Thymus (tissue), 14 donors: ENCODE measurements at places on chromosomes 6 and 20.

GRCh38 chr20:59603781-59604541 lies at the start of gene PHACTR3:
Gene PHACTR3 (plus strand): TSS chr20:59604540. CDS start chr20:59605015, 475 bp downstream.
- H3K27me3 ChIP-seq = peaks cover 48% of the 10 kb centered on the region
- no peak within 1 kb of the TSS for H3K4me3 ChIP-seq
- no peak for DNase-seq
- H3K4me1 ChIP-seq = no peaks in the 10 kb centered on the region

DNA sequence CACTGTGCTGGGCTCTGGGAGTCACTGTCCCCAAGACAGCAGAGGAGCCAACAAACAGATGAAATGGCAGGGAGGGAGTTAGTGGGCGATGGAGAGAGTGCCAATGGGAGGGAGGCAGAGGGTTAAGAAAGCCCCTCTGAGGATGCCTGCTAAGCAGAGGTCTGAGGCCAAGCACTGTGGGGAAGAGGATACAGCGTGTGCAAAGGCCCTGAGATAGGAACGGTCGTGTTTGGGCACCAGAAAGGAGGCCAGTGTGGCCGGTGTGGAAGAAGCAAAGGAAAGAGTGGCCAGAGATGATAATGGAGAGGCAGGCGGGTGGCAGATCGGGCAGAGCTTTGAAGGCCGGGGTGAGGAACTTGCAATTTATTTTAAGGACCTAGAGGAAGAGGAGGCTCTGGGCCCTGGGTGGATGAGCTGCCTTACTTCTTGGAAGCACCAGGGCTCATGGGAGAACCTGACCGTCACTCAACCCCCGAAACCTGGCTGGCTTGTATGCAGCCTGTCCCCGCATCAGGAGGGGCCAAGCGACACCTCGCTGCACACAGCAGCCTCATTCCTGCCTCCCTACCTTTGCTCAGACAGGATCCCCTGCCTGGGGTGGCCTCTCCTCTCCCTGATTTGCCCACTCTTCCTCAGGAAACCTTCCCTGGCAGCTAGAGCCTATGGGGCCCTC lies 73.0 kb downstream of the KCNB1 start:
- no peaks in the 10 kb centered on the region for H3K4me1 ChIP-seq
- no peak overlapping the region for H3K4me3 ChIP-seq
- no peak overlapping the region for H3K27ac ChIP-seq
- no peak for DNase-seq

- no peak within 1 kb of the TSS for H3K27ac ChIP-seq
- DNase-seq = no peak
- no peaks in the 10 kb centered on the region for H3K4me1 ChIP-seq
- H3K4me3 ChIP-seq = no peak within 1 kb of the TSS
- no peaks in the 10 kb centered on the region for H3K36me3 ChIP-seq
Measured at GRCh38 chr6:42173101-42173500, at the start of gene GUCA1A. Gene GUCA1A (plus strand): TSS chr6:42173364. CDS start chr6:42173614, 250 bp downstream.

DNA sequence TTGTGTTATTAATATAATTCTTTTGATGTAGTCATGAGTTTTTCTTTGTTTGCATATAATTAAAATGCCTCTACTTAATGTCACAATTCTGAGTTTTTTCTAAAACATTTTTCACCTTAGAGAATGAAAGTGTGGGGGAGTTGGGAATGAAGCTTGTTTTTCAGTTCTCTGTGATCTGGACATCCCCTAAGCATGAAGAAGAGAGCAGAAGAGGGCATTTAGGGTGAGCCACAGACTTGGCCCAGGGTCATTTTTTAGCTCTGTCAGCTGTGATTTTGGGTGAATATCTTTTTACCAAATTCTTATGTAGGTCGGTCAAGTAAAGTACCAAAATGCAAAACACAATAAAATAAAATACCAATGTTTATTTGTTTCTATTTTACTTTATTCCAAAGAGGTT lies 3.9 kb downstream of the OTOR start:
- no peak overlapping the region for H3K4me3 ChIP-seq
- DNase-seq = no peak
- no peak overlapping the region for H3K27ac ChIP-seq
- H3K4me1 ChIP-seq = no peaks in the 10 kb centered on the region
- H3K36me3 ChIP-seq = no peaks in the 10 kb centered on the region
- peaks cover 2% of the 10 kb centered on the region for H3K27me3 ChIP-seq

DNA sequence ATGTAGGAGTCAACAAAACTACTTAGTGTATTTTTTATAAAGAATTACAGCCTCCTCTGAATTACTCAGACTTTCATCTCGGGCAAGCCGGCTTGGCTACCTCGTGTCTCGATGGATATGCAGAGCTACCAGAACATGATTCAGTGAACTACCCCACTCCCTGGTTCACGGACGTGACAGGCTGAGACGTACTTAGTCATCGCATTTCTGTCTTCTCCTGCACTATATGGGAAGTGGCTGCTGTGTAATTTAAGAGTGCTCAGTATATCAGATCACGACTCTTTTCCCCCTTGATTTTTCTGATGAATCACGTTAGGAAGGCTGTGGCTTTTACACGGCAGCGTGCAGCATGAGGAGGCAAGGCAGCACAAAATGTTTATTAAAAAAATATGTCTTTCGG lies 302.7 kb upstream of the ZFP64 start:
- no peaks in the 10 kb centered on the region for H3K27me3 ChIP-seq
- H3K36me3 ChIP-seq = no peaks in the 10 kb centered on the region
- no peaks in the 10 kb centered on the region for H3K4me1 ChIP-seq
- no peak overlapping the region for H3K4me3 ChIP-seq
- no peak for DNase-seq

- H3K27me3 ChIP-seq = no peaks in the 10 kb centered on the region
- no peaks in the 10 kb centered on the region for H3K36me3 ChIP-seq
- H3K4me3 ChIP-seq = no peak overlapping the region
- H3K4me1 ChIP-seq = no peaks in the 10 kb centered on the region
- no peak overlapping the region for H3K27ac ChIP-seq
Measured at GRCh38 chr6:9539231-9539755, 875.6 kb downstream of the TFAP2A start.

- peaks cover 21% of the 10 kb centered on the region for H3K27me3 ChIP-seq
- H3K36me3 ChIP-seq = no peaks in the 10 kb centered on the region
- H3K27ac ChIP-seq = no peak overlapping the region
- no peak for DNase-seq
- peaks cover 4% of the 10 kb centered on the region for H3K4me1 ChIP-seq
Measured at GRCh38 chr20:36147690-36148089, 6.8 kb upstream of the EPB41L1 start.

DNA sequence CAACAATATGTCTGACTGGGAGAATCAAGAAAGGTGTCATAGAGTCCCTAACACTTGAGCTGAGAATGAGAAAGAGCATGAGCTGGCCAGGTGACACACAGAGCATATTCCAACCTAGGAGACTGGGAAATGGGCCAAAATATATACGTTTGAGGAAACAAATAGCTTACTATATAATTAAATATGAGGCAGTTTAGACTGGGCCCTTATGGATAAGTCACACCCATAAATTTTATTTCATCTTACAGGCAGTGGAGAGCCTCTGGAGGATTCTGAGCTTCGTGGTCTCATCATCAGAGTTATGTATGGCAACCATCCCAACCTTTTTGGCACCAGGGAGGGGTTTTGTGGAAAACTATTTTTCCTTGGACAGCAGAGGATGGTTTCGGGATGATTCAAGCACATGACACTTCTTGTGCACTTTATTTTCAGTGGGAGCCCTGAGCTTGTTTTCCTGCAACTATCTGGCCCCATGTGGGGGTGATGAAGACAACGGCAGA lies 12.9 kb upstream of the NQO2 start:
- H3K36me3 ChIP-seq = no peaks in the 10 kb centered on the region
- no peaks in the 10 kb centered on the region for H3K27me3 ChIP-seq
- H3K4me1 ChIP-seq = peaks cover 24% of the 10 kb centered on the region
- H3K27ac ChIP-seq = no peak overlapping the region
- no peak for DNase-seq

DNA sequence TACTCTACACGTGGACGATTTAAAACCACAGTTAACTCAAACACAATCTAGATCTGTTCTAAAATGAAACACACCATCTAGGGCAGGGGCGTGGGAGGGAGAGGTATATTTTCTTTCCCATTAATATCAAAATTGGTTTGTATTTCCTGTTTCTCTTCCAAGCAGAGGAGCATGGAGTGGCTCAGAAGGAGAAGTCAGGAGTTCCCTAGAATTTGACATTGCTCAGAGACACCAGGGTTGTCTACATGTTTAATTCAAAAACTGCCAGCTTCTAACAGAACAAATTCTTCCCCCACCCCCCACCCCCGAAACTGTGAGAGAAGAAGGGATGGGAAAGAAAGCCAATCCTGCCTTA lies 2.3 kb downstream of the PREX1 start:
- H3K4me1 ChIP-seq = no peaks in the 10 kb centered on the region
- no peak overlapping the region for H3K27ac ChIP-seq
- H3K36me3 ChIP-seq = no peaks in the 10 kb centered on the region
- peaks cover 37% of the 10 kb centered on the region for H3K27me3 ChIP-seq
- H3K4me3 ChIP-seq = no peak overlapping the region
- no peak for DNase-seq

- peak overlapping the region; percentile 83 for H3K27ac ChIP-seq
- H3K36me3 ChIP-seq = peaks cover 3% of the 10 kb centered on the region
- H3K27me3 ChIP-seq = no peaks in the 10 kb centered on the region
- H3K4me1 ChIP-seq = peaks cover 38% of the 10 kb centered on the region
- H3K4me3 ChIP-seq = peak overlapping the region; percentile 53
Measured at GRCh38 chr6:142819603-142820337, 125.2 kb downstream of the HIVEP2 start.

DNA sequence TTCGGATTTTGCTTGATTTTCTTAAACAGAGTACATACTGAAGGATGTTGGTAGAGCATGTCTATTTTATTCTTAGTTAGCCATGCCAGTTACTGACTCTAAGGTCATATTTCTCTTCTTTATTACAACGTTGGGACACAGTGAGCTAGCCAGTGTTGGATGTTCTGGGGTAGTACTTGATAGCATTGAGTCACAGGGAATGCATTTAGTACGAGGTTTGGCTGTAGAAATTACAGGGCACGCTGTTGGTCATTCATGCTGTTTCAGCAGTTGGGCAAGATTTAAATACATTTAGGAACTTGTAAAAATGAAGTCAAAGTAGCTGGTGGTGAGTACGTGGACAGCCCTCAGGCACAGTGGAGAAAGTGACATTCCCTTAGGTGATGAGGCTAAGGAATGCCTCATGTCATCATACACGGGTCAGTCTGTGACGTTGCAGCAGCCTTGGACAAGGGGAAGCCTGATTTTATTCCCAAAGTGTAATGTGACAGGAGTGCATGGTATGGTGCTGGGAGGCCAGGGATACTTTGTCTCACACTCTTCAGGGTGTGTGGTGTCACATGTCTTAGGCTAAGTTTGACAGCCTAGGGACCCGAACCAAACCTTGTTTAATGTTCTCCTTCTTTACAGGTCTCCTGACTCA lies 57.7 kb upstream of the SLC22A1 start:
- no peak overlapping the region for H3K4me3 ChIP-seq
- peaks cover 76% of the 10 kb centered on the region for H3K36me3 ChIP-seq
- H3K27ac ChIP-seq = no peak overlapping the region
- H3K4me1 ChIP-seq = peaks cover 6% of the 10 kb centered on the region
- no peak for DNase-seq

DNA sequence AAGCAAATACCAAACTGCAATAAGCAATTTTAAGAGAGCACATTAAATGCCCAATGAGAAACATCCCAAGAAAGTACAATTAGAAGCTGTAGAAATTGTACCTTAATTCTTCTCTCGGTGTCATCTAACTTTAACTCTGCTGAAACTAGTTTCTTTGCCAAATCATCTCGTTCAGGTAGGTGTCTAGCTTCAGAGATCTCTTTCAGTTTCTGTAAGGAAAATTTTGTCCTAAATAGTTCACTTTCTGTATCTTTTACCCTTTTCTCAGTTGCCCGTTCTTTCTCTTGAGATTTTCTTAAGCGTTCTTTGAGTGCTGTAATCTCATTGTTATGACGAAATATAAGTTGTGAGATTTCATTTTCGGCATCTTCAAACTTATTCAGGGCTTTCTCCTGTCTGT lies 24.1 kb downstream of the LCA5 start:
- DNase-seq = no peak
- H3K4me3 ChIP-seq = no peak overlapping the region
- H3K27me3 ChIP-seq = no peaks in the 10 kb centered on the region
- H3K36me3 ChIP-seq = no peaks in the 10 kb centered on the region
- no peaks in the 10 kb centered on the region for H3K4me1 ChIP-seq

DNA sequence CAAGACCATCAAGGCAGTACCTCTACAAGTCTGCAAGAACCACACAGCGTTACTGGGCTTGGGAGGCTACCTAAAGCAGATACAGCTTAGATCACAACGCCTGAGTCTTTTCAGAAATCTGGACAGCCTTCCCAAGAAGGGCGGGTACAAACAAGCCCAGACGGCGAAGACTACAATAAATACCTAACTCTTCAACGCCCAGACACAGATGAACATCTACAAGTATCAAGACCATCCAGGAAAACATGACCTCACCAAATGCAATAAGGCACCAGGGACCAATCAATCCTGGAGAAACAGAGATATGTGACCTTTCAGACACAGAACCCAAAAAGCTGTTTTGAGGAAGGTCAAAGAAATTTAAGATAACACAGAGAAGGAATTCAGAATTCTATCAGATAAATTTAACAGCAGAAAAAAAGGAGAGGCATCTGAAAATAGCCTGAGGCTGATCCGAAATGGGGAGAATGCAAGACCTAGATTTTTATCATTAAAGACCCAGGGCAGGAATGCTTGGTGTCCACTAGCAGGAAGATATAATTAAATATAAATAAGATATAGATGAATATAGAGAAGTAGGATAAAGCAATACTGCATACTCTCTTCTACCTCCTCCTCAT lies 131.7 kb upstream of the COL21A1 start:
- DNase-seq = no peak
- no peak overlapping the region for H3K4me3 ChIP-seq
- H3K27me3 ChIP-seq = no peaks in the 10 kb centered on the region
- H3K4me1 ChIP-seq = no peaks in the 10 kb centered on the region

DNA sequence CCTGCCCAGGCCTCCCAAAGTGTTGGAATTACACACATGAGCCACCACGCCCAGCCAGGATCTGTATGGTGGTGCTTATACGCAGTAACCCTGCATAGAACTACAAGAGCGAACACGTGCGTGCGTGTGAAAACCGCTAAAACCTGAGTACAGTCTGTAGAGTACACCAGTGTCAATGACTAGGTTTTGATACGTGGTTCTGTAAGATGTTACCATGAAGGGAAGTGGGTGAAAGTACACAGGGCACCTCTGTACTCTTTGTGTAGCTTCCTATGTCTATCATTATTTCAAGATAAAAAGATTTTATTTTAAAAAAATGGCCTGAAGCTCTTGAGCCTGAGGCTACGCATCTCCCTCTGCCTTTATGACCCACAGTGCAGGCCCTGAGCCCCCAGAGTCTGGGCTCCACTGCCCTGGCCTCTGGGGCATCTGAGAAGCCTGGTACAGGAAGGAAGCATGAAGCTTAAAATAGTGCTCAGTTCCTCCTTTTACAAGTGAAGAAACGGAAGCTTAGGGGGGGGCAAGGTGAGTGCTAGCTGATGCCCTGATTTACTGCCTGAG lies 21.6 kb downstream of the LY86 start:
- H3K4me1 ChIP-seq = peaks cover 59% of the 10 kb centered on the region
- no peaks in the 10 kb centered on the region for H3K36me3 ChIP-seq
- H3K27ac ChIP-seq = peak overlapping the region; percentile 91
- no peaks in the 10 kb centered on the region for H3K27me3 ChIP-seq
- DNase-seq = no peak
- no peak overlapping the region for H3K4me3 ChIP-seq

- DNase-seq = no peak
- H3K27ac ChIP-seq = no peak overlapping the region
- no peaks in the 10 kb centered on the region for H3K36me3 ChIP-seq
- H3K4me1 ChIP-seq = no peaks in the 10 kb centered on the region
- peaks cover 48% of the 10 kb centered on the region for H3K27me3 ChIP-seq
- H3K4me3 ChIP-seq = no peak overlapping the region
Measured at GRCh38 chr6:98823428-98824161, 10.8 kb upstream of the POU3F2 start.

GRCh38 chr6:108564178-108564577 lies 3.5 kb downstream of the FOXO3 start:
- no peaks in the 10 kb centered on the region for H3K27me3 ChIP-seq
- DNase-seq = no peak
- H3K36me3 ChIP-seq = peaks cover 14% of the 10 kb centered on the region
- peaks cover 30% of the 10 kb centered on the region for H3K4me1 ChIP-seq
- H3K4me3 ChIP-seq = no peak overlapping the region
